ENCODE measurements at places on chromosomes 6 and 20.

DNA sequence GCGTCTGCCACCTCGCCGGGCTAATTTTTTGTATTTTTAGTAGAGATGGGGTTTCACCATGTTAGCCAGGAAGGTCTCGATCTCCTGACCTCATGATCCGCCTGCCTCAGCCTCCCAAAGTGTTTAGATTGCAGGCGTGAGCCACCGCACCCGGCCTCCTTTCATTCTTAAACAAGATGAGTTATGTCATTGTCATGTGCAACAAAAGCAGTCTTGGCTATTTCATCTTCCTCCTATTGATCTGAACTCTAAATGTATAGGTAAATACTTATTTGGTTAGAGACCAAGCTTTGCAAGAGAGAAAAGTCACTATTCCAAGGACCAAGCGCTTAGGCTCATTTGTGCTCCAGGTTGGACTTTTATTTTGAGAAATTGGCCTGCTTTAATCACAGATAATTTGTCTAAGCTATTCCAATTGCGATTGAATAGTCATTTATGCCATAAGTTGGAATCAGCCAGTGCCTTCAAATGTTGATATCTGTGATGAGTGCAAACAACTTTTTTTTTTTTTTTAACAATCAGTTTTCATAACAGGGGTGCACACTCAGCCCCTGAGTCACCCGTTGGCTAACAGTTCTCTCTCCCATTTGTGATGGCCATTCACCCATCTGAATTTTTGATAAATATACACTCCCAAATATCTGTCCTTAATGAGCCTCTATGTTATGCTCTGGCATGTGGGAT lies 167.3 kb downstream of the BCAS1 start:
- no peak for DNase-seq

DNA sequence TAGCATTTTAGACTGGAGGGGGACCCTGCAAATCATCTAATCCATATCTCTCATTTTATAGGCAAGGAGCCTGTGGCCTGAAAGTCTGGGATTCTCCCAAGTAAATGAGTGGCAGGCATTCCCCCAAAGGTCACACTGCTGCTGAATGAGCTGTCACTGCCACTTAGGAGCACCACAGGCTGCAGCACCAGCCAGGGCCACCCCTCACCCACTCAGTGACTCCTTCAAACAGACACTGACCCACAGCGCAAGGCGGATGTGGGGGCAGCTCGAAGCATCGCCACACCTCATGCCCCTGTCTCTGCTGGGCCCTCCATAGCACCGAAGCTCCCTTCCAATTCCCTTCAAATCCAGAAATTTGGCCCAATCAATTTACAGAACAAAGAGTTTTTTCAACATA lies 119.9 kb upstream of the ARID1B start:
- DNase-seq, result no peak

GRCh38 chr6:163958646-163959045 lies 544.1 kb downstream of the QKI start:
- DNase-seq, result peak; percentile 83

- DNase-seq, result no peak
Observed at GRCh38 chr6:94175465-94175864, 756.1 kb upstream of the EPHA7 start.

DNA sequence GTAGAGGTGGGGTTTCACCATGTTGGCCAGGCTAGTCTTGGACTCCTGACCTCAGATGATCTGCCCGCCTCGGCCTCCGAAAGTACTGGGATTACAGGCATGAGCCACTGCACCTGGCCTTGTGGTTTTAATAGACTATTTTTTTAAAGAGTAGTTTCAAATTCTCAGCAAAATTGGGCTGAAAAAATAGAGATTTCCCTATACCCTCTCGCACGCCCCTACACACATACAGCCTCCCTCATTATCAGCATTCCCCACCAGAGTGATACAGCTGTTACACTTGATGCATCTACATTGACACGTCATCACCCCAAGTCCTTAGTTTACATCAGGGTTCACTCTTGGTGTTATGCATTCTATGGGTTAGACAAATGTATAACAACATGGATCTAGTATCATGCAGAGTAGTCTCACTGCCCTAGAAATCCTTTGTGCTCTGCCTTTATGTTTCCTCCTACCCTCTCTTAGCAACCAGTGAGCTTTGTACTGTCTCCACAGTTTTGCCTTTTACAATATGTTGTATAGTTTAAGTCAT lies 103.6 kb downstream of the CDYL start:
- DNase-seq, result no peak

- DNase-seq, result peak; percentile 10
Observed at GRCh38 chr6:52840763-52841585, at the start of gene GSTA5. GSTA5 (minus strand) TSS chr6:52840813.

- DNase-seq, result peak; percentile 87
Observed at GRCh38 chr6:111427341-111428116, 55.5 kb downstream of the REV3L start.

- no peak for DNase-seq
Observed at GRCh38 chr6:13282393-13283069, 45.8 kb downstream of the TBC1D7 start.

GRCh38 chr20:25592135-25592852 lies 7.0 kb upstream of the NINL start:
- DNase-seq, result no peak

GRCh38 chr6:41732591-41733359 lies 2.6 kb downstream of the TFEB start:
- DNase-seq, result no peak

DNA sequence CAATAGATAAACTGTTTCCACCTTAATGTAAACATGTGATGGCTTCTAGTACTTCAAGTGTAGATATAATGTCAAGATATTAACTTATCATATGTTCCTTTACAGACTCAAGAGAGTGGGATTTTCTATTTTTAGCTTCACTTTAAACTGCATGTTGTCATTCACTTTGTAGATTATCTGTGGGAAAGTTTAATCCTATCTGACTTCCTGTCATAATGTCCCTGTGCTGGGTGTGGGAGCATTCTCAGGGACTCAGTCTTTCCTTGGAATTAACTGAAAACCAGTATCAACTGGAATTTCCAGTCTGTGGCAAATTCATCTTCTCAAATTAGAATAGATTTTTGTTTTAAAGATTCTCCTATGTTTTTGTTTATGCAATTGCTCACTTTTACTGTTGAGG lies 226.1 kb upstream of the FERMT1 start:
- DNase-seq, result peak; percentile 14

DNA sequence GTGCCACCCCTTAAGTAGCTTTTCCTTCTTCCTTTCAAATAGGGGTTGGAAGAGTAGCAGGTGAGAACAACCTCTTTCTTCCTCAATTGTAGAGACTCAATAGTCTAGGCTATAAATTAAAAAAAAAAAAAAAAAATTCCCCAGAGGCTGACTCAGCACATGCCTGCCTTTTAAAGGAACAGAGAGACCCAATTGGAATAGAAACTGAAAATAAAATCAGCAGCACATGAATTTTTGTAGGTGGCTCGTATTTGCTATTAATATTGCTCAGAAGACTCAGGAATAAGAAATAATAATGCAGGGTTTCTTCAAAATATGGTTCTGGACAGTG lies 19.3 kb downstream of the TOP1 start:
- DNase-seq, result peak; percentile 54

GRCh38 chr6:36688063-36688738 lies 9.4 kb upstream of the RAB44 start:
- DNase-seq, result no peak

DNA sequence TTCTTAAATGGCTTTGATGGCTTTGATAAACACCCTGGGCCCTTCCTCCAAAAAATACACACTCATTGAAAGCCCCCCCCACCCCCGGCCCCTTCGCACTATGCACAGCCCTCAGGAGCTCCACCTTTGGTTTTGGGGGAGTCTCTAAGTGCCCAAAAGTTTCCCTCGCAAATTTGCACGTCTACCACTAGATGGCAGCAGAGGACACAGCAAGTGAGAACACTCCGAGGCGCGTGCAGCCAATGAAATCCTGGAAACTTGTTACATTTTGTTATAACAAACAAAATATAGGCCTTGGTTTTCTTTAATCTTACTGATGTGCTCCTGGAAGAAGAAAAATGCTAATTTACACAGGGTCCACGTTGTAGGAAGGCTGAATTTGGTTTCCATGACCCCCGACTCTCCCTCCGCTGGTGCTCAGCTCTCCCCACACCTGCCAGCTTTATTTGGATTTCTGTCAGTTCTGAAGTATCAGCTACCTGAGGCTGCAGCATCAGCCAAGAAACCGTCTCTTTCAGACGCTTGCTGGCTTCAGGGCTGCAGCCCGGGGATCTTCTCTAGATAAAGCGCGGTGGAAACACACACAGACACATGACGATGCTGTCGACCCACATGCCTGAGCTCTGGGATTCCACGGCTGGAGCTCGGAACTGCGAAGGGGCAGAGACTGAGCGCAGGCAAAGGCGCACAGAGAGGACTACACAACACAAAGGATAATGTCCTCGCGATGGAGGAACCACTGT lies 148.3 kb upstream of the RPS6KA2 start:
- DNase-seq, result peak; percentile 68

- no peak for DNase-seq
Observed at GRCh38 chr20:37162646-37163045, 16.5 kb upstream of the RPN2 start.

DNA sequence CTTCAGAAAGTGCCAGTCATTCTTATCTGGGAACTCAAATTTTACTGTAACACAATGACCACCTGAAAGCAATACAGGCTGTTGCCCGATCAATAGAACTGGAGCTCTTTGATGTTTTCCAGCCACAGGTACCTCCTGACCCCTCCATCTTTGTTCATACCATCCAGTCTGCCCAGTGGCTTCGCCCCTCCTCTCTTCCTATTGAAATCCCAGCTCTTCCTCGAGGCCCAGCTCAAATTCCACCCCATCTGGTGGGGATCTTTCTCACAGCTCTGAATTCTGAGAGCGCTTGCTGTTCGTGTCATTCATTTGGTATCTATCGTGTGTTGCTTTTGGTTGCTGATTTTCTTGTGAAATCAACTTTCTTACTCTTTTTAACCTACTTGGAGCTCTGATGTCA lies 87.9 kb upstream of the CNKSR3 start:
- no peak for DNase-seq

DNA sequence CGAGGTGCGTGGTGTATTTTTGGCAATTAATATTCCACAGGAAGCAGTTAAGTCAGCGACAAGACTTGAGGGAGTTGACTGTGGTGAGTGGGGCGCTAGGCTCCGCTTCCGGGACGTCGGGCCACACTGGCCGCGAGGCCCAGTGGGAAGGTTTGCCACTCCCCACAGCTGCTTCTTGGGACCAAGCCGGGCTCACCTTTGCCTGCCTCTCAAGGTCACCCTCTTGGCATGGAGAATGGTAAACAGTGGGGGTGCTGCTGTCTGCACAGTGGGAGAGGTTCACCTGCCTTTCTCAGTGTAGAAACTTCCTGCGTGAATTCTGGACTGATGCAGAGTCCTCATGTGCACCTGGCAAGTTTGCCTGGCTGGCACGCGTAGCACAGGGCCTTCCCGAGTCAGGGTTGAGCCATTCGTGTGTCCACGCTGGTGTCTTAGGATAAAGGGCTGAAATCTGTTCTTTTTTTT lies 6.4 kb downstream of the OSBPL2 start:
- no peak for DNase-seq

GRCh38 chr6:1591243-1591642 lies 18.5 kb upstream of the FOXC1 start:
- DNase-seq, result no peak

- DNase-seq, result no peak
Observed at GRCh38 chr6:135224037-135224647, 43.0 kb downstream of the MYB start.

DNA sequence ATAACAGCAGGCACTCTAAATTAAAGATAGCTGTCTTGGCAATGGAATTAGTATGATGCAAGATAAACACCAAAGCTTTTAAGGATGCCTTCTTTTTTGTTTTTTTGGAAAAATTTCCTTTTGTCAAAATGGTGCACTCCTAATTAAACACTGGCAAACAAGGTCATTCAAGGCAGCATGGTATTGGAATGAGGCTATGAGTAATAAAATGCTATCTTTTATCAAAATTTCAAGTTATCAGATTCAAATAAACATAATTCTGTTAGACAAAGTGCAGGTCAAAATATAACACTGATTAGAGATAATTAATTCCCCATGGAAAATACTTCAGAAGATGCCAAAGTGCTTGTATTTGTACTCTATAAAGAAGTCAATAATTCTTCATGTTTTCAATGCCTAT lies 514.1 kb downstream of the TENT5A start:
- no peak for DNase-seq

- DNase-seq, result no peak
Observed at GRCh38 chr6:165697171-165697570, 34.1 kb upstream of the PDE10A start.

GRCh38 chr6:159833556-159833955 lies 33.5 kb downstream of the PNLDC1 start:
- DNase-seq, result peak; percentile 31

DNA sequence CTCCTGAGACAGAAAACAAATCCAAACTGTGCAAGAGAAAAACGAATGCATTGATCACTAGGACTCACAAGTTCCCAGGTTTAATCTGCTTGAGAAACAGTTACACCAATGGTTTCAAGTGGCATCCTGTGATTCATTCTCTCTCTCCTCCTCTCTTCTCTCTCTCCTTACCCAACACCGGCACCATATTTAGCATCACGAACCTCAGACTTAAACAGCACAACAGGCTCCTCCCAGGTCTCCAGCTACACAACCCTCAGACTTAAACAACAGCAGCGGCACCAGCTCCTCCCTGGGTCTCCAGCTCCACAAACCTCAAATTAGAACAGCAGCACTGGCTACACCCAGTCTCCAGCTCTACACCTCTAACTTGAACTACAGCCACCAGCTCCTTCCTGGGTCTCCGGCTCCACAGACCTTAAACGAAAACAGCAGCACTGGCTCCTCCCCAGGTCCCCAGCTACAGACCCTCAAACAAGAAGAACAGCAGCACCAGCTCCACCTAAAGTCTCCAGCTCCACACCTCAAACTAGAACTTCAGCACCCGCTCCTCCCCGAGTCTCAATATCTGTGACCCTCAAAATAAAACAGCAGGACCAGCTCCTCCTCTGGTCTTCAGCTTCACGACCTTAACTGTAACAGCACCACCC lies 355.9 kb downstream of the PREX1 start:
- DNase-seq, result no peak

DNA sequence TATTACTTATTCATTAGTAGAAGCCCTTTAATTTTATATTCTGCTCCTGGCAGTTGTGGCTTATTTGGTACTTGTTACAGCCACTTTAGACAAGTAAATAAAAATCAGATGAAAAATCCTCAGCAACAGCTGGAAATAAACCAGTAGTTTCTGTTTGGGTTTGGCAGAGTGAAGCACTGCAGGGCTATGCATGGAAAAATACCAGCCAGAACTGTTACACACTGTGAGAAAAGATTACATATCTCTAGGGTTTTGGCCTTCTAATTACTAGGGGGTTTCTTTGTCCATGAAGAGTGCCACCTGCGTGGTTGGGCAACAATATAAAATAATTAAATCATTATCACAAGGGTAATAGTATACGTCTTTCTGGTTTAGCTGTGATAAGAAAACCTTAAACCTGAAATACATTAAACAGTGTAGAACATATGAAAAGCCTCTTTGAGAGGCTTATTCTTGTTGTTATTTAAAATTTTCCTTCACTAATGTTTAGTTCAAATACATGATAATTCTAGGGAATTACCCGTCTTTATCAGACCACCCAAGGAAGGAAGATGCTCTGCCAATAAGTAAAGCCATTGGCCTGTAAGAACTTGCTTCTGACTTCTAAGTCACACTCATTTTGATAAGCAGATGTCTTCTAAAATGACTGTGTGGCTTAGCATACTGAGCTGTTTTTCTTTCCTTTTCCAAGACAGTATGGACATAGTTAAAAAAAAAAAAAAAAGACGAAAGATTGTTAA lies 320.0 kb upstream of the FLRT3 start:
- no peak for DNase-seq

Data from fibroblast of skin of back (primary cell).